ENCODE measurements at places on chromosomes 3 and 15.

DNA sequence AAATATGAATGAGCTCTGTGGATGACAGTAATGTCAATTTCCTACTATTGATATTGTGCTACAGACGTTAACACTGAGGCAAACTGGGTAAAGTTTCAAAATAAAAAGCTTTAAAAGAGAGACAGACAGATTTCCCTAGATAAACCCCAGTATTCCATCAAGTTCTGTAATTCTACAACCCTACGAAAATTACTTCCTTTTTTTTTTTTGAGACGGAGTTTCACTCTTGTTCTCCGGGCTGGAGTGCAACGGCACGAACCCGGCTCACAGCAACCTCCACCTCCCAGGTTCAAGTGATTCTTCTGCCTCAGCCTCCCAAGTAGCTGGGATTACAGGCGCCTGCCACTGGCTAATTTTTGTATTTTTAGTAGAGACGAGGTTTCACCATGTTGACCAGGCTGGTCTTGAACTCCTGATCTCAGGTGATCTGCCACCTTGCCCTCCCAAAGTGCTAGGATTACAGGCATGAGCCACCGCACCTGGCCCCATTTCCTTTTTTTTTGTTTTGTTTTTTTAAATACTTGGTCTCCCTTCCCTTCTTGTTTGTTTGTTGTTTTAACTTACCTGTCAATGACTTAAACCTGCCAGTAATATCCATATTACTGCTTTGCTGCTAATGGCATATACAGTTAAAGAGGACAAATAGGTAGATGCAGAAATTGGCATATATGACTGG is 57.2 kb downstream of the CBLB start:
- no peak for DNase-seq

GRCh38 chr15:83764201-83764838 is 110.4 kb downstream of the ADAMTSL3 start:
- no peak for DNase-seq

- DNase-seq: no peak
Observed at GRCh38 chr15:31333119-31333518, 6.5 kb downstream of the KLF13 start.

GRCh38 chr3:23888617-23889228 is 28.1 kb downstream of the NKIRAS1 start:
- no peak for DNase-seq

GRCh38 chr3:46713898-46714552 is 3.6 kb downstream of the PRSS50 start:
- no peak for DNase-seq

- no peak for DNase-seq
Observed at GRCh38 chr15:68385240-68385561, 46.8 kb downstream of the ITGA11 start.

DNA sequence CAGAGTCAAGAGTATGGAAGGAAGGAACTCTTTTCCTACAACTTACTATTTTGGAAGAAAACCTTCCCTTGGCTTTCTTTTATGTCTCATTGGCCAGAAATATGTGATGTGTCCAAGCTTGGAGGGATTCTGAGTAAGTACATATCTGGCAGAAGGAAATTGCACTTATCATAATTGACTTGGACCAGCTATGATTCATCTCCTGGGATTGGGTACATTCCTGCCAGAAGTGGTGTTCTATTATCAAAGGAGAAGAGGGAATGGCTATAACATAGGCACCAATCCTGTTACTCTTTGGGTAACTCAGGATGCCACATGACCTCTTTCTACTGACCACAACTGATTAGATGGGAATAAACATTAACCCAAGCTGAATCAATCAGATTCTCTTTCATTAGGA is 13.5 kb upstream of the DAZL start:
- no peak for DNase-seq
